ENCODE measurements at places on chromosomes 12 and 14.

GRCh38 chr12:70246580-70246979, 3.3 kb downstream of the CNOT2 start:
- no peak for DNase-seq

- no peak for DNase-seq
These were observed 14.7 kb downstream of the STON2 start for GRCh38 chr14:81385419-81385818.

- no peak for DNase-seq
These were observed 254.0 kb upstream of the SRRM4 start for GRCh38 chr12:118727196-118727978.

DNA sequence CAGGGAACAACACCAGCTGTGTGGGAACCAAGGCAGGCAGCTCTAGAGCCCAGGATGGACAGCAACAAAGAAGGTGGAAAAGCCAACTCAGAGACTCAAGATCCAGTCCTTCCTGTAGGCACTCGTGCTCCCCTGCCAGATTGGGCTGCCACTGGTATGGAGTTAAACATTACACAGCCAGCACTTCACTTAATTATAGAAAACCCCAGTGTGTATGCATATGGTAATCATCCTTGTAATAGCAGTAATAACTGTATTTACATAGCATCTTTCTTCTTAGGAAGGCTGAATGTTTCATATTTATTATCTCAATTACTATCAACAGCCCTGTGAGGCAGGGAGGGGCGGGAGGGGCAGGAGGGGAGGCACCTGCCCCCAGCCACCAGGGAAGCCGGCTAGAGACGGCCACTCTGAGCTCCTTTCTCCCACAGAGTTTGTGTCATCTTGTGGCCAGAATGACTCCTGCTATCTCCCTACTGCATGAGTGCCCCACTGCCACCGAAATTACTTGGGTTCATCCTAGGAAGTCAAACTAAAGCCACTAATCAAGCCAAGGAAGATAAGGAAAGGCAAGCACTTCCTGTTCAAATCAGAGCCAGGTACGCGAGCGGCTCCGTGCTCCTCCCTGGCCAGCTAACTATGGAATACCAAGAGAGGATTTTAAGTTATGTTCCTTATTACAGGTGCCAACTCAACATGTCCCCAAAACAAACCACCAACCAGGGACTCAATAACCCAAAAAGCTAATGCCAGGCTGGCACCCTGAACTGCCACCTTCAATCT, 15.7 kb upstream of the RAB35 start:
- no peak for DNase-seq

DNA sequence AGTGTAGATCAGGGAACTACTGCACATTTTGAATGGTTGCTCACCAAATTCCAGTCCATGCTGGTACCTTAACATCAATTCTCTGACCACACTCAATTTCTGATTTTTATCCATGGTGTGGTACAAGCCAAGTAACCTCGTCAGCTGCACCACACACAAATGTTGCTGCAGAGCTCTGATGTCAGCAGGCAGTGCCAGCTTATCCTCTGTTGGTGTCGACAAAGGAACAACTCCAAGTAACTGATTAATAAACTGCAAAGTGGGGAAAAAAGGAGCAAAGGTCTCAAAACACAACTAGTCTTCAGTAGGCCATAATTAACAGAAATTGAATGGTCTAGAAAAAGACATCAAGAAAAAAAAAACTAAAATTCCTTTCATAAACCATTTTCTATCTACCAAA, 47.4 kb downstream of the NAA25 start:
- DNase-seq: no peak
